ENCODE measurements at places on chromosomes 16 and 17. TPM values are rescaled to one million over a fixed set of nuclear protein-coding genes. Genes with fewer than 3 reads are reported as not detected.

The KRTAP9-3 gene
- not detected for total RNA-seq

The FBXL16 gene
- total RNA-seq = 0.18 TPM

The DRC3 gene
- total RNA-seq = 1.3 TPM

The BRICD5 gene
- 2.4 TPM for total RNA-seq

The KRTAP2-2 gene
- total RNA-seq = not detected

The ALOX15B gene
- total RNA-seq = 0.19 TPM

The GRB7 gene
- total RNA-seq = not detected

The FLII gene
- total RNA-seq = 549 TPM

The TMC5 gene
- total RNA-seq = not detected

The DYNLRB2 gene
- total RNA-seq = not detected

The SMIM5 gene
- not detected for total RNA-seq

The FAM83G gene
- 8.2 TPM for total RNA-seq

The CTCF gene
- total RNA-seq = 26.3 TPM

The SP6 gene
- total RNA-seq = 0.66 TPM

The PRAC1 gene
- not detected for total RNA-seq

The HOXB2 gene
- 4.8 TPM for total RNA-seq

The KCNJ12 gene
- 1.2 TPM for total RNA-seq

The TBC1D28 gene
- total RNA-seq = not detected

The CLEC18B gene
- 0.18 TPM for total RNA-seq
